ENCODE measurements at places on chromosomes 6 and 20. TPM values are rescaled to one million over a fixed set of nuclear protein-coding genes. Genes with fewer than 3 reads are reported as not detected.

The TRIM31 gene
- not detected for total RNA-seq

The BFSP1 gene
- total RNA-seq = 3.7 TPM

The DEFB113 gene
- not detected for total RNA-seq

The SAMD3 gene
- total RNA-seq = not detected

The LINC00237 gene
- not detected for total RNA-seq

The RBM24 gene
- total RNA-seq = 6.0 TPM

The NEDD9 gene
- 55.2 TPM for total RNA-seq

The TMC2 gene
- not detected for total RNA-seq

The PNPLA1 gene
- total RNA-seq = not detected

The BANF2 gene
- total RNA-seq = not detected

The HSPA12B gene
- 6.6 TPM for total RNA-seq

The KCNQ5 gene
- total RNA-seq = not detected

The CTAGE9 gene
- not detected for total RNA-seq

The ATAT1 gene
- 20.2 TPM for total RNA-seq

The COX4I2 gene
- total RNA-seq = not detected

The TREM2 gene
- not detected for total RNA-seq

The RBBP9 gene
- 17.0 TPM for total RNA-seq

The TRIM10 gene
- total RNA-seq = not detected

The CDH22 gene
- not detected for total RNA-seq

The BPIFB1 gene
- not detected for total RNA-seq

The SLCO4A1 gene
- total RNA-seq = 4.1 TPM

The PLCB4 gene
- 1.6 TPM for total RNA-seq

The C2 gene
- total RNA-seq = not detected

The EPHA7 gene
- total RNA-seq = not detected

The MEI4 gene
- not detected for total RNA-seq

The RWDD1 gene
- 44.2 TPM for total RNA-seq

The NRN1 gene
- total RNA-seq = 25.6 TPM

The PAQR8 gene
- total RNA-seq = 6.0 TPM

The C6orf62 gene
- total RNA-seq = 121 TPM

The PLN gene
- not detected for total RNA-seq

The HTR1B gene
- total RNA-seq = 57.5 TPM

The CST4 gene
- not detected for total RNA-seq

The SLC17A9 gene
- 49.4 TPM for total RNA-seq

The GLP1R gene
- total RNA-seq = not detected

The PAK5 gene
- not detected for total RNA-seq

The OGFR gene
- total RNA-seq = 35.1 TPM

The OPRM1 gene
- not detected for total RNA-seq

The CENPW gene
- 85.8 TPM for total RNA-seq

The SEMG1 gene
- not detected for total RNA-seq

The SLC17A4 gene
- total RNA-seq = not detected

The CLPSL2 gene
- total RNA-seq = not detected

Measured in endothelial cell of umbilical vein (primary cell).